Camera-type eye (tissue), 1 donor: ENCODE measurements at places on chromosomes 1 and 21. TPM values are rescaled to one million over a fixed set of nuclear protein-coding genes. Genes with fewer than 3 reads are reported as not detected.

The MPL gene
- 0.93 TPM for total RNA-seq

The EYA3 gene
- total RNA-seq = 18.5 TPM

The ATP1A4 gene
- 0.60 TPM for total RNA-seq

The C1orf226 gene
- total RNA-seq = 12.4 TPM

The ETV3L gene
- not detected for total RNA-seq

The CYP4A11 gene
- not detected for total RNA-seq

The NUF2 gene
- total RNA-seq = 14.2 TPM

The JAM2 gene
- total RNA-seq = 55.3 TPM

The PLA2G2A gene
- 8.3 TPM for total RNA-seq

The C1orf87 gene
- total RNA-seq = not detected

The PDPN gene
- 14.1 TPM for total RNA-seq

The CFAP107 gene
- total RNA-seq = not detected

The RUNX1 gene
- total RNA-seq = 6.4 TPM

The SLC22A15 gene
- 8.1 TPM for total RNA-seq

The CLCA4 gene
- total RNA-seq = not detected

The FTCD gene
- 1.1 TPM for total RNA-seq

The PWP2 gene
- total RNA-seq = 13.7 TPM

The CRP gene
- not detected for total RNA-seq

The ARHGEF11 gene
- total RNA-seq = 49.9 TPM

The ANXA9 gene
- 0.55 TPM for total RNA-seq

The OPRD1 gene
- 5.2 TPM for total RNA-seq

The EPS15 gene
- 120 TPM for total RNA-seq

The UBE2J2 gene
- total RNA-seq = 46.0 TPM

The CRNN gene
- total RNA-seq = not detected

The NES gene
- total RNA-seq = 87.1 TPM

The GUCA2B gene
- total RNA-seq = not detected

The OR6K2 gene
- total RNA-seq = not detected

The UFC1 gene
- total RNA-seq = 107 TPM

The FCRL6 gene
- 0.16 TPM for total RNA-seq
